NCI-H2081 treated with DMSO at 0.1 percent for 48 hours (cell line): ENCODE measurements at places on chromosomes 13 and 19.
A peak's percentile ranks its signal among the peaks of the same experiment; 100 is the strongest.

- no peak for DNase-seq
These were observed 65.8 kb upstream of the SERP2 start for GRCh38 chr13:44307844-44308243.

GRCh38 chr13:95784161-95784899 is 107.4 kb downstream of the DNAJC3 start:
- no peak for DNase-seq

- no peak for DNase-seq
These were observed 32.3 kb downstream of the CEBPG start for GRCh38 chr19:33405553-33406461.

DNA sequence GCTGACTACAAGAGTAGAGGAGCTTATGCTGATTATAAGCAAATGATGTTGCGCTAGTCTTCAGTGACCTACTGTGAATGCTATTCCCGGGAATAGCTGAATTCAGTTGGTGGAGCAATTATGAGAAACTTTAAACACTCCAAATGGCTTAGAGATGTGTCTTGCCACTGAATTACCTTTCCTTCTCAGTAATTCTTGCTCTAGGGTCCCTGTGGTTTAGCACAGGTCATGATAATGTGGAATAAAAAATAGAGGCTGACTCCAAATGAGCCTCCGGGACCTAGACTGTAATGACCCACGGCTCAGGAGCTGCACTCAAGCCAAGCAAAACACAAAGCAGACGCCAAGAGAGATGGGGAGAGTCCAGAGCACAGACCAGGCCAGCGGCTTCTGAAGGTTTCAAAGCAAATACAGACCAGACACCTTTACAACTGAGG is 124.7 kb downstream of the RGCC start:
- no peak for DNase-seq

DNA sequence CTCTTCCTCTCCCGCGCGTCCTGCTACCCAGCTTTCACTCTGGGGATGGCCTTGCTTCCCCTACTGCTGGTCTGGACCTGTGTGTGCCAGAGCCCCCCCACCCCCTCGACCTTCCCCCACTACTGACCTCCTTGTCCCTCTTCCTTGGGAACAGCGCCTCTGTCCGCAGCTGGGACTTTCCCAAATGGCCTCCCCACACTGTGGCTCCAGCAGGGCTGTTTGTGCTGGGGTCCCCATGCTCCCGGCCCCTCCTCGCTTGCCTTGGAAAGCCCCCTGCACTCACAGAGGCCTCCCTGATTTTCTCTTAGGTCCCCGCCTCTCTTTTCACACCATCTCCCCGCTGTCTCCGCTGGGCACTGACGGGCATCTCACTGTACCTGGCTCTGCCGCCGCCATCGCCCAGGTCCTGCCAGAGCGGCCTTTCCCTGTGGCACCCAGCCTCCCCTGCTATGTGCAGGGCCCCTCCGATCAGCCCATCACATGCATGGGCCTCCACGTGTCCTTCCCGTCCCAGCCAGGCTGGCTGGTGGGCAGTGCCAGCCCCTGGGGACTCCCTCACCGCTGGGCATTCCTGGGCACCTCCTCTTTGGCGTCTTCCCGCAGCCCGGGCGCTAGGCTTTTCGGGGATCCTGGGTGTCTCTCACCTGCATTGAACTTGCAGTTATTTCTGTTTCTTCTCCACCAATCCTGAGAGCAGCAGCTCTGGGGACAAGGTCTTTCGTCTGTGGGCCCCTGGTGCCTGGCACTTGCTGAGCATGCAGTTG is 118.7 kb downstream of the ATP11A start:
- DNase-seq, result no peak

- peak; percentile 74 for DNase-seq
These were observed at the start of gene VPS36 for GRCh38 chr13:52450012-52450792. Gene VPS36, minus strand, starts transcription at chr13:52450634. Its CDS starts 40 bp downstream, at chr13:52450594.

GRCh38 chr19:19451429-19452242 is 46.2 kb downstream of the GATAD2A start:
- no peak for DNase-seq

- DNase-seq, result no peak
These were observed 64.9 kb upstream of the MEDAG start for GRCh38 chr13:30841154-30841553.

- peak; percentile 53 for DNase-seq
These were observed 410.7 kb downstream of the MZT1 start for GRCh38 chr13:72316716-72317115.

- DNase-seq, result no peak
These were observed 947 bp downstream of the ATP4B start for GRCh38 chr13:113656831-113657671.

GRCh38 chr13:24142886-24143285 is 17.6 kb upstream of the SPATA13 start:
- no peak for DNase-seq

DNA sequence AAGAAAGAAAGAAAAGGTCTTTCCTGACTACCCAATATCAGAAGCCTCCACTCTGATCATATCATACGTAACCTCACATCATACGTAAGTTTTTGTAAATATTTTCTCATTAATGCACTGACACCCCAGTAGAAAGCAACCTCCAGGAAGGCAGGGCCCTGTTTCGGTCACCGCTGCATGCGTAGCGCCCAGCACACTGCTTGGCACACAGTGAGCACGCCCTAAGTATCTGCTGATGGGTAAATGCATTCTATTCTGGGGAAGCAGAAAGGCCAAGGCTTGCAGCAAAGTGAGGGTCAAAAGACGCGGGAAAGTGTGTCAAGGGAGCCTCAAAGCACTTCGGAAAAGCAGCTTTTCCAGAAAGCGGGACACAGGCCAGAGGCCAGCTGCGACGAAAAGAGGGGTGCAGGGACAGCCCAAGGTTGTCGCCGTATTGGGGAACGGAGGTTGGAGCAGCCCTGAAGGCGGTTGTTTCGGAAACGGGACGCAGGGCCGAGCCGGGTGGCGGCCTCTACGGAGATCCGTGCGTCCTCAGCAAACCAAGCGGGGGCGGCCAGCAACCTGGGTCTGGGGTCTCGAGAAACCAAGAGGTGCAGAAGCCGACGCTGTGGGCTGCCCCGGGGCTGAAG is 463 bp downstream of the SUGP1 start:
- DNase-seq, result no peak

- no peak for DNase-seq
These were observed 205.0 kb upstream of the RFC3 start for GRCh38 chr13:33612641-33613638.

DNA sequence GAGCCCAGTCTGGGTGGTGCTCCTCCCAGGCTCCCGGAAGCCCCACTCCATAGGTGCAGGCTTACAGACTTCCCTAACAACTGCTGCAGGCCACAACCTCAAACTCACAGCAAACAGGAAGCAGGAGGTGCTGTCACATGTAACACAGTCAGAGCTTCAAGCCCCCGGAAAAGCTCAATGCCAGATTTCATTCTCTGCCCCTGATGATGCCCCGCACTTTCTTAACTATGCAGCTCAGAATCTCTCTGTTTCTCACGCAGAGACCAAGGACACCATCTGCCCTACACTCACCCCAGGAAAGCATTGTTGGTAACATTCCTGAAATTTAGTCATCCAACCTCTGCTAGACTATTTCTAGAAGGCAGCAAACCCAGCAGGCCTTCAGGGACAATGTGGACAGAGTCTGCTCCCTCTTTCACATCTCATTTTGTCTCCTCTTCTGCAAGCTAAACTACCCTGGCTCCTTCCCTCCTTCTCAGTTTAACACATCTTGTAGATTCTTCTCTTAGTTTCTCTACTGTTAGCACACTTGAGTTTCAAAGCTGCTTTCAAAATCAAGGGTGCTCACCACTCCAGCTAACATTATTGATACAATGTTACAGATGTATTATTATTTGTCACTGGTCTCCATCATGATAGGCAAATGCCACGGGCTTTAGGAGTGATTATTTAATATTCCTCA is 162.5 kb downstream of the KCTD12 start:
- no peak for DNase-seq

DNA sequence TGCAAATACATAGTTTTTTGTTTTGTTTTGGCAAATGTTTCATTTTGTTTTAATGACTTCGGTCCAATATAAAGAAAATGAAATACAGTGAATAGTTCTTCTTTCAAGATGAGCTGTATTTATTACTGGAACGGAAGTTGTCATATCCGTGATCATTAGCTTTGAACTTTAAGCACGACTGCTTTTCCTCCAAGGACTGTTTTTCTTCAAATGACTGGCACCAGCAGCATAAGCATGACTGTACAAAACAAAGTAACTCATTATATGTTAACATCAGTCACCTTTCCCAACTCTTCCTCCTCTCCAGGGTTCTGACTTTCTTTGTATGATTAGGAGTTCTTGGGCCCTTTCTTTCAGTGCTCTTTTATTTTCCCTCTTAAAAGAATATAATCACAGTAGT is 20.5 kb downstream of the EDNRB start:
- no peak for DNase-seq

DNA sequence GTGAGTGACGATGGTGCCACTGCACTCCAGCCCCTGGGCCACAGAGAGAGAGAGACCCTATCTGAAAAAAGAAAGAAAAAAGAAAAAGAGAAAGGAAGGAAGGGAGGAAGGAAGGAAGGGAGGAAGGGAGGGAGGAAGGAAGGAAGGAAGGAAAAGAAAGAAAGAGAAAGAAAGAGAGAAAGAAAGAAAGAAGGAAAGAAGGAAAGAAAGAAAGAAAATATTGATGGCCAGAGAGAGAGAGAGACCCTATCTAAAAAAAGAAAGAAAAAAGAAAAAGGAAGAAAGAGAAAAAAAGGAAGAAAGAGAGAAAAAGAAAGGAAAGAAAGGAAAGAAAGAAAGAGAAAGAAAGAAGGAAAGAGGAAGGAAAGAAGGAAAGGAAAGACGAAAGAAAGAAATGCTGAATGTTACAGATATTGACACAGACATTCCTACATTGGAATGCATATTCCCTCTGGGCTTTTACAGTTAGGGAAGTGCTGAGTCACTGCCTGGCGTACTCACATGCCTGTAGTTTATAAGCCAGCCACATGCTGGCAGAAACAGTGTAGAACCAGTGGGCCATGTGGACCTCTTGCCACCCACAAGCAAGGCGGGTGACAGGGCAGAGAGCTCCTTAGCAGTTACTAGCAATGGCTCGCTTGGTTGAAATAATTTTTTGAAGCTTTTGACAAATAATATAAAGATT is 34.6 kb upstream of the SLC46A3 start:
- no peak for DNase-seq

GRCh38 chr19:18896421-18896841 is 473 bp upstream of the CERS1 start:
- DNase-seq, result no peak
